T-cell (primary cell): ENCODE measurements at places on chromosomes 4 and X. TPM values are rescaled to one million over a fixed set of nuclear protein-coding genes. Genes with fewer than 3 reads are reported as not detected.
A peak's percentile ranks its signal among the peaks of the same experiment; 100 is the strongest.

The FAM9B gene
- total RNA-seq: not detected

The REST gene
- total RNA-seq: 72.1 TPM

DNA sequence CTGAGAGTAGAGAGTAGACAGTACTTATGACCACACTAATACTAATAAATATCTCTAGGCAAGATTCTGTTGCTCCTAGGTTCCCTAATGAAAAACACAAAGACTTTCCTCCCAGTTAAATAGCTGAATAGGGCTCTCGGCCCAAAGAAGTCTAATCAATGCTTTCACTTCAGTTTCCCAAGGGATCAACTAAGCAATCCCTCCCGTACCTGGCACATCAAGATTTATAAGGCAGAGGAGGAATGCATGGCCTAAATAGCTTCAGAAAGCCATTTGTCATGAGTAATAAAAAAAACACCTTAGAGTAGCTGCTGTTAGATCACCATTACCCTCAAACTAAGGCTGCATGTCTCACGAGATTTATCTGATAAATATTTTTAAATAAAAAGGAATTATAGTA lies 56.8 kb upstream of the EXOC1L start:
- DNase-seq: no peak

The DUSP9 gene
- not detected for total RNA-seq

DNA sequence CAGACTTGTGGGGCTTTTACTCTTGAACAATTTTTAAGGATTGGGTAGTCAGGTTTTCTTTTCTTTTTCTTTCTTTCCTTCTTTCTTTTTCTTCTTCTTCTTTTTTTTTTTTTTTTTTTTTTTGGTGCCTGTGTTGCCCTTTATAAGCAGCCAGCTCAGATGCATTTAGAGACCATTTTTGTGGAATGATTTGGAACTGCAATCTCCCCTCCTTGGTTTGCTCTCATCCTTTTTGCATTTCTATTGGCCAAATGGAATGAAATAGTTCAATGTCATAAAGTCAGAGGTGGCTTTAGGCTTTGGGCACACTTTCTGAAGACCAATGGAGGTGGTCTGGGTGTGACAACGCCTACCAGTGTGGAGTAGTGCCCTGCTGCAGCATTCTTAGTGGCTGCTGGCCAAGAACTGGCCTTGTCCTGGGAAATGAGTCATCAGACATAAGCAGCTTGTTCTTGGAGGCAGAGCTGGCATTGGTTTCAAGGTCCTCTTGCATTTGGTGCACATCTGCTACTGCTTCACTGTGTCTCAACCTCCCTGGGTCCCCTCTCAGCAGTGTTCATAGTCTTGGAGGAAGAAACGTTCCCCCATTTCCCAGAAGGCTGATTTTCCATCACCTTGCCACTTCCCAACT lies 84.5 kb downstream of the CT47B1 start:
- DNase-seq: no peak

DNA sequence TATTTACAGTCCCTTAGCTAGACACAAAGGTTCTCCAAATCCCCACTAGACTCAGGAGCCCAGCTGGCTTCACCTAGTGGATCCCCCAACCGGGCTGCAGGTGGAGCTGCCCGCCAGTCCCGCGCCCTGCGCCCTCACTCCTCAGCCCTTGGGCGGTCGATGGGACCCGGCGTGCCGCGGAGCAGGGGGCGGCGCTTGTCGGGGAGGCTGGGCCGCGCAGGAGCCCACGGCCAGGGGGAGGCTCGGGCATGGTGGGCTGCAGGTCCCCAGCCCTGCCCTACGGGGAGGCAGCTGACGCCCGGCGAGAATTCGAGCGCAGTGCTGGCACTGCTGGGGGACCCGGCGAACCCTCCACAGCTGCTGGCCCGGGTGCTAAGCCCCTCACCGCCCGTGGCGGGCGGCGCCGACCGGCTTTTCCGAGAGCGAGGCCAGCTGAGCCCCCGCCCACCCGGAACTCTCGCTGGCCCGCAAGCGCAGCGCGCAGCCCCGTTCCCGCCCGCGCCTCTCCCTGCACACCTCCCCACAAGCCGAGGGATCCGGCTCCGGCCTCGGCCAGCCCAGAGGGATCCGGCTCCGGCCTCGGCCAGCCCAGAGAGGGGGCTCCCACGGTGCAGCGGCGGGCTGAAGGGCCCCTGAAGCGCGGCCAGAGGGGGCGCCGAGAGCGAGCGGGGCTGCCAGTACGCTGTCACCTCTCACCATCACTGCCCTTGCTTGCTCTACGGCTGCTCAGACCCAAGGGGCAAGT lies 39.4 kb downstream of the WFS1 start:
- peak; percentile 8 for DNase-seq

DNA sequence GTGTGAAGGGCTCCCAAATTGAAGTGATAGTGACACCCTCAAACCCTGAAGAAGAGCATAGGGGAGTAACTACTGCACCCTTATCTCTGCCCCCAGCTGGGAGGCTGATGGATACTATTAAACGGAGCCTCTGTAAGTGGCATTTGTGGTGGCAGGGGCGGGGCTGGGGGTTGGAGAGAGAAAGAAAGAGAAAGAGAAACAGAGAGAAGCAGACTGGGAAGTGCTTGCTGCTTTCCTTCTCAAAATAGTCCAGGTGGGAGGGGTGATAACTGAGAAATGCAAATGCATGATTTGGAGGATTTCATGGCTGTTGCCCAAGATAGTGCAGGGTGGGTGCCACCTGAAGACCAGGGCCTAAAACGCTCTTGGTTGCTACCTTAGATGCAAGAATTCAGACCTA lies 253.5 kb upstream of the GATB start:
- peak; percentile 24 for DNase-seq
